ENCODE measurements at places on chromosomes 4 and X. TPM values are rescaled to one million over a fixed set of nuclear protein-coding genes. Genes with fewer than 3 reads are reported as not detected.

DNA sequence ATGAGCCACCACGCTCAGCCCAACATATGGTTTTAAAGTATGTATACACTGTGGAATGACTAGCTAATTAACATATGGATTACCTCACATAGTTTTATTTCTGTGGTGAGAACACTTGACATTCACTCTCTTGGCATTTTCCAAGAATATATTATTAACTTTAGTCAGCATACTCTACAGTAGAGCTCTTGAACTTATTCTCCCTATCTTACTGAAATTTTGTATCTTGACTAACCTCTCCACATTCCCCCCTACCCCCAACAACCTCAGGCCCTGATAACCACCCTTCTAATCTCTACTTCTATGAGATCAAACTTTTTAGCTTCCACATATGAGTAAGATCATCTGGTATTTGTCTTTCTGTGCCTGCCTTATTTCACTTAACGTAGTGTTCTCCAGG lies 38.6 kb upstream of the AGA start:
- no peaks in the 10 kb centered on the region for H3K36me3 ChIP-seq
- peaks cover 13% of the 10 kb centered on the region for H3K4me1 ChIP-seq
- DNase-seq, result peak; percentile 93
- H3K4me3 ChIP-seq, result no peak overlapping the region
- H3K27me3 ChIP-seq, result no peaks in the 10 kb centered on the region

GRCh38 chrX:46251755-46252154 lies 293.5 kb downstream of the ZNF674 start:
- H3K4me3 ChIP-seq, result no peak overlapping the region
- H3K4me1 ChIP-seq, result no peaks in the 10 kb centered on the region
- H3K36me3 ChIP-seq, result no peaks in the 10 kb centered on the region
- H3K27me3 ChIP-seq, result peaks cover 3% of the 10 kb centered on the region
- DNase-seq, result peak; percentile 13

The SPANXA2 gene
- not detected for total RNA-seq

The ARFIP1 gene
- 37.5 TPM for total RNA-seq

DNA sequence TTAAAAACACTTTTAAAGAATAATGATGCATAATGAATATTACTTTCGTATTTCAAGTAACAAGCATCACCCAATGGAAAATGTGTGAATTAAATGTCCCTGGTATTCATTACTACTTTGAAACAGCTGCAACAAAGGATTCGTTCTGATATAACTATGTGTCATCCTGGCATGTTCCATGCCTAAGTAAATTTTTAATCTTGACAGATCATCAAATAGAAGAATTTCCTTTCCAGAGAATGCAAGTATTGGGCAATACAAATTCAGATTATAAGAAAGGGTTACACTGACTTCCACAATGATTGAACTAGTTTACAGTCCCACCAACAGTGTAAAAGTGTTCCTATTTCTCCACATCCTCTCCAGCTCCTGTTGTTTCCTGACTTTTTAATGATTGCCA lies 105.3 kb downstream of the SPCS3 start:
- H3K27ac ChIP-seq, result no peak overlapping the region
- peak; percentile 24 for DNase-seq
- H3K4me3 ChIP-seq, result no peak overlapping the region
- no peaks in the 10 kb centered on the region for H3K4me1 ChIP-seq

The SLC4A4 gene
- 16.8 TPM for total RNA-seq

GRCh38 chr4:108694423-108694822 lies 44.0 kb downstream of the OSTC start:
- H3K27me3 ChIP-seq, result peaks cover 1% of the 10 kb centered on the region
- H3K36me3 ChIP-seq, result no peaks in the 10 kb centered on the region
- no peak overlapping the region for H3K27ac ChIP-seq
- no peak for DNase-seq
- H3K4me1 ChIP-seq, result no peaks in the 10 kb centered on the region
- no peak overlapping the region for H3K4me3 ChIP-seq

DNA sequence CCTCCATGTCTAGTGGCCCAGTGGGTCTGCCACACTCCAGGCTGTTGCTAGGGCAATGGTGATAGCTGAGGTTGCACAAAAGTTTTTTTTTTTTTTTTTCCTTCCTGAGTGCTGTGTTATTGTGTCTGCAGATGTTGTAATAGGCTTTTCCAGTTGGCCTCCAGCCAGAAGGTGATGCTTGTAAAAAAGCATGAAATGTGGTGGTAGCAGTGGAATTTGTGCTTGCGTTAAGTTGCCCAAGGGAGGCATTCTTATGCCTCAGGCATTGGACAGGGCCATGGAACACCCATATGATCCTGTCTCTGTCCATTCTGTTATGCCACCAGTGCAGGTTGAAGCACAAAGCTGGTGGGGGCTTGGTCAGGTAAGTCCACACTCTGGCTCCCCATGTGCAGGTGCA lies 660.5 kb upstream of the SPANXN1 start:
- no peaks in the 10 kb centered on the region for H3K27me3 ChIP-seq
- no peak overlapping the region for H3K27ac ChIP-seq
- DNase-seq, result no peak
- no peak overlapping the region for H3K4me3 ChIP-seq
- H3K36me3 ChIP-seq, result no peaks in the 10 kb centered on the region
- no peaks in the 10 kb centered on the region for H3K4me1 ChIP-seq

The SYN1 gene
- under 0.01 TPM for total RNA-seq

The ZBTB49 gene
- total RNA-seq, result 4.2 TPM

- H3K27ac ChIP-seq, result no peak overlapping the region
- no peaks in the 10 kb centered on the region for H3K4me1 ChIP-seq
- no peaks in the 10 kb centered on the region for H3K36me3 ChIP-seq
- H3K4me3 ChIP-seq, result no peak overlapping the region
- DNase-seq, result peak; percentile 74
- no peaks in the 10 kb centered on the region for H3K27me3 ChIP-seq
These were observed 21.8 kb upstream of the JADE1 start for GRCh38 chr4:128787509-128788311.

GRCh38 chrX:148878371-148878770 lies 378.0 kb downstream of the AFF2 start:
- H3K4me1 ChIP-seq, result 0 out of 2 replicates have a peak, but pooled peaks cover 1% of the 10 kb centered on the region
- H3K4me3 ChIP-seq, result no peak overlapping the region

The SYP gene
- not detected for total RNA-seq

- no peak for DNase-seq
- no peak overlapping the region for H3K27ac ChIP-seq
- H3K27me3 ChIP-seq, result peaks cover 16% of the 10 kb centered on the region
- H3K4me3 ChIP-seq, result no peak overlapping the region
- H3K36me3 ChIP-seq, result no peaks in the 10 kb centered on the region
These were observed 52.5 kb upstream of the PROM1 start for GRCh38 chr4:16136311-16136710.

GRCh38 chrX:130295519-130296296 lies 27.0 kb upstream of the ZNF280C start:
- no peak overlapping the region for H3K27ac ChIP-seq
- no peak overlapping the region for H3K4me3 ChIP-seq
- peaks cover 2% of the 10 kb centered on the region for H3K27me3 ChIP-seq
- DNase-seq, result peak; percentile 1

The BLOC1S4 gene
- 13.3 TPM for total RNA-seq

All from IMR-90 (cell line).